ENCODE measurements at places on chromosomes 2 and 18. TPM values are rescaled to one million over a fixed set of nuclear protein-coding genes. Genes with fewer than 3 reads are reported as not detected.

The ZNF396 gene
- total RNA-seq, result 1.1 TPM

The ANKRD53 gene
- total RNA-seq, result not detected

The ZNF521 gene
- 4.0 TPM for total RNA-seq

The CHRNG gene
- not detected for total RNA-seq

The ALPI gene
- not detected for total RNA-seq

The LYPD6B gene
- not detected for total RNA-seq

The RNF144A gene
- 1.1 TPM for total RNA-seq

The HDHD2 gene
- total RNA-seq, result 19.0 TPM

The TEKT4 gene
- not detected for total RNA-seq

The IL36A gene
- total RNA-seq, result not detected
